ENCODE measurements at places on chromosomes 1 and 21.

- DNase-seq, result no peak
These were observed 93.1 kb upstream of the COL6A1 start for GRCh38 chr21:45888386-45889009.

- DNase-seq, result no peak
These were observed 181.2 kb downstream of the AGBL4 start for GRCh38 chr1:49842596-49842995.

DNA sequence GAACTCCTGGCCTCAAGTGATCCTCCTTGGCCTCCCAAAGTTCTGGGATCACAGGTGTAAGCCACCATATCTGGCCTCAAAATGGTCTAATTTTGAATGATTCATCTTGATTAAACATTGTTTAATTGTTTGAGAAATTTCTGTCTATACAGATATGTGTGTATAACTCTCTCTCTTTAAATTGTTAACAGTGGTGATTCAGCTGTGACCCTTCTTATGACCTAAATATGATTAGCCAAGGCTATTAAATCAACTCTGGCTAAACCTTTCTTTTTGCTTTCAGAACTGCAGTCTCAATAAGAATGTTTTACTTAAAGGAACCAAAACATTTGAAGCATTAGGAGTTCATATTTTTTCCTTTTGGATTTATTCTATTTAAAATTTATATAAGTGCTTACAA, 19.2 kb upstream of the B3GALT5 start:
- no peak for DNase-seq

DNA sequence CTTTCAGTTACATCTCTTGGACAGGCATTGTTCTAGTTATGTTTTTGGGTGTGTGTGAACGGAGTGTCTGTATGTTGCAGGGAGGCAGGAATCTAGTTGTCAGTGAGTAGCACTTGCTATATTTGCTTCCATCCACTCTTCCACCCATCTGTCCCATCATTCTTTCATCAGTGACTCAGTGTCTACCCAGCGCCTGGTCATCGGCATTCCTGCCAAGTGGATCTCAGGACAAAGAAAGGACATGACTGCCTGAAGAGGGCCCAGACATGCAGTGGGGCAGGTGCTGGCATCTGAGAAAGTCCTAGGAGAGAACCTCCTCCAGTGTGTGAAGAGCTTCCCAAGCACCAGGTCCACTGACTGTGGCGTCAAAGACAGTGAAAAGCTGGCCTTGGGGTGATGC, 27.3 kb upstream of the MAGOH start:
- no peak for DNase-seq

GRCh38 chr1:243609698-243610097, 240.3 kb downstream of the AKT3 start:
- DNase-seq, result no peak

DNA sequence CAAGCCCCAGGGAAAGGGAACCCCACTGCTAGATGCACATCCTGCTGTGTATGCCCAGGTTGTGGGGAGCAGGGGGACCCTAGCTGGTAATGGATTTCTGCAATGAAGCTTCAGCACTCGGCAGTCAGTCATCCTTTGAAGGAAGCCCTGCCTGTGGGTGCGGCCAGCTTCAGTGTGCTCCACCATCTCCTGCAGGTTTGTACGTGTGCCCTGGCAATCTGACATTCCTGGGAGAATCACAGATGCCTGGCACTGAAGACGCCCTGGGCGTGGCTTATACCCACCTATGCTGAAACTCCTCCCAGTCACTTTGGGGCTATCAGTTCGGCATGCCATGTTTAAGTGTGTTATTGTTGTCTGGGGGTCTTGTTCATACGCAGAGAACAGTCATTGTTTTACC, 6.8 kb downstream of the SPRR5 start:
- DNase-seq, result no peak
